ENCODE measurements at places on chromosomes 1 and 21. TPM values are rescaled to one million over a fixed set of nuclear protein-coding genes. Genes with fewer than 3 reads are reported as not detected.

TACSTD2 gene
- 112 TPM for total RNA-seq

AMY1B gene
- 4.1 TPM for total RNA-seq

ADAMTS4 gene
- 7.8 TPM for total RNA-seq

TTC24 gene
- not detected for total RNA-seq

NHLH1 gene
- not detected for total RNA-seq

TEDDM1 gene
- total RNA-seq, result not detected

CDC20 gene
- total RNA-seq, result 1.8 TPM

RAB29 gene
- total RNA-seq, result 24.7 TPM

LIN9 gene
- 4.6 TPM for total RNA-seq

LGALS8 gene
- total RNA-seq, result 81.7 TPM

PLEKHA6 gene
- 7.1 TPM for total RNA-seq

HSF2BP gene
- total RNA-seq, result 0.41 TPM

TMEM82 gene
- not detected for total RNA-seq

TMEM240 gene
- 2.9 TPM for total RNA-seq

RGS13 gene
- 4.7 TPM for total RNA-seq

PLEKHN1 gene
- 2.1 TPM for total RNA-seq

OR10K2 gene
- not detected for total RNA-seq

LRRC38 gene
- total RNA-seq, result 0.17 TPM

SYCP1 gene
- total RNA-seq, result not detected

RHEX gene
- total RNA-seq, result 17.3 TPM

S100A1 gene
- not detected for total RNA-seq

TIAM1 gene
- 27.3 TPM for total RNA-seq

CYP4A11 gene
- total RNA-seq, result not detected

IL19 gene
- total RNA-seq, result not detected

AKNAD1 gene
- total RNA-seq, result 0.67 TPM

OR6K6 gene
- total RNA-seq, result not detected

PLA2G2C gene
- total RNA-seq, result not detected

CFAP107 gene
- total RNA-seq, result not detected

NLRP3 gene
- 4.9 TPM for total RNA-seq

PALMD gene
- 21.5 TPM for total RNA-seq

SELENON gene
- 95.9 TPM for total RNA-seq

KCNK2 gene
- total RNA-seq, result 0.26 TPM

RHOU gene
- 21.0 TPM for total RNA-seq

C1orf94 gene
- not detected for total RNA-seq

RGS8 gene
- total RNA-seq, result not detected

DR1 gene
- 47.1 TPM for total RNA-seq

ZNF683 gene
- 1.1 TPM for total RNA-seq

KRTAP11-1 gene
- total RNA-seq, result not detected

SH2D5 gene
- total RNA-seq, result 0.52 TPM

OLFM3 gene
- not detected for total RNA-seq

DISC1 gene
- 9.5 TPM for total RNA-seq

BEST4 gene
- not detected for total RNA-seq

MRPL37 gene
- total RNA-seq, result 41.9 TPM

C4BPB gene
- total RNA-seq, result 6.6 TPM

ARHGEF10L gene
- 34.1 TPM for total RNA-seq

MANEAL gene
- 6.9 TPM for total RNA-seq

TCHHL1 gene
- total RNA-seq, result not detected

FOXD3 gene
- total RNA-seq, result not detected

LINGO4 gene
- total RNA-seq, result 0.29 TPM

AMPD1 gene
- total RNA-seq, result not detected

MIXL1 gene
- total RNA-seq, result not detected

TEKT2 gene
- total RNA-seq, result 0.35 TPM

TESK2 gene
- total RNA-seq, result 8.4 TPM

NPR1 gene
- total RNA-seq, result 69.4 TPM

SMPDL3B gene
- 29.1 TPM for total RNA-seq

ADGRL2 gene
- 104 TPM for total RNA-seq

OVAAL gene
- not detected for total RNA-seq

UMODL1 gene
- 0.49 TPM for total RNA-seq

TMPRSS3 gene
- total RNA-seq, result 4.1 TPM

Measured in upper lobe of right lung (tissue), 1 donor.